ENCODE measurements at places on chromosomes 3 and 15.

GRCh38 chr15:96406701-96407100, 76.2 kb downstream of the NR2F2 start:
- DNase-seq = no peak

- no peak for DNase-seq
These were observed 159.8 kb downstream of the ALCAM start for GRCh38 chr3:105526360-105527111.

GRCh38 chr3:75220932-75221331, 443.2 kb upstream of the FRG2C start:
- no peak for DNase-seq

DNA sequence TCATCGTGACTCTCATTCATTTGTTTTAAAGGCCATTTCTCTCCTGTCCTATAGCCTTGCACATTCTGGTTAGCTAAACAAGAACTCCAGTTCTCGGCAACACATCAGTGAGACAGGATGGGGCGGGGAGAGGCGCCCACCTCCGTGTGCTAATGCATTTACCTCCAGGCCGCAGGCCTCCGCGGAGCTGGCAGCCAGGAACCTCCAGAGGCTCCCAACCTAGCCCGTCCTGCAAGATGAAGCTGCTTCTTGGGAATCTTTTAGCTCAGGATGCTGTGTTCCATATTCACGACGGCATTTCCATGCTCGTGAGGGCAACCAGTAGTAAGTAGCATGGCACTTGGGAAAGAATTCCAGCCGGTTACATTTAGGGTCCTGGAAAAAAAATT, 47.9 kb downstream of the RGMA start:
- no peak for DNase-seq

DNA sequence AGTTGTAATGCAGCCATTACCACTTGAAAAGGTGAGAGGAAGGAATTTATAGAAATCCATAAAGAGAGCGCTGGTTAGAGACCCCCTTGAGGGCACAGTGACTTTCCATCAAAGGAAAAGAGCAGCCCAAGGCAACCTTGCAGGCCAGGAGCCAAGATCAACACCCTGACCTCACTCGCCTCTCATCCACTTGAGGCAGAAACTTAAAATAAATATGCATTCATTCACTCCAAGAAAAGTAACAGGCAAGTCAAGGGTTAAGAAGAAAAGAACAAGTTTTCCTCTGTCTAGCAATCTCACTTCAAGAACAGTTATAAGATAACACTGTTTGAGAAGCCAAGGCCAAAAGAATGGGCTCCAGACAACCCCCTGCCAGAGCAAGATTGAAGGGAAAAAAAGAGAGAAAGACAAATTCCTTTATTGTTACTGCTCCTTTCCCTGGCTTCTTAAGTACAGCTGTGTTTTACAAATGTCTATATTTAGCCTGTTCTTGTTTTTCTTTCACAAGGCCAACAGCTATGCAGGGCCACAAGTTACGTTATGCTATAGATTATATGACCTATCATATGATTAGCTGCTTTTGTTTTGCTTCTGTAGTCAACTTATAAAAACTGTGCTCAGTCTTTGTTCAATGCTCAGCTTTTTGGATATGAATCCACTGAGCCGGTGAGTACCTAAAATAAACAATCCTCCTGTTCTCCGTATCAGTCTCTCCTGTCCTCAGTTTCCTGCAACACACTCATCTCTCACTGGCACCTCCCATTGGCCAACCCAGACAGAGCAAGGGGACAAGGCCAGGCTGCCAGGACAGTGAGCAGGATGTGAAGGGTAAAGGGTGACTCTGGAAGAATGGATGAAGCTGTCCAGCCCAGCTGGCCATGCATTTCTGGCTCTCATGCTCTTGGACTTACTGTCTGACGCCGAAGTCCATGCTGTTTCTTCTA, 15.8 kb upstream of the SSUH2 start:
- DNase-seq = no peak

DNA sequence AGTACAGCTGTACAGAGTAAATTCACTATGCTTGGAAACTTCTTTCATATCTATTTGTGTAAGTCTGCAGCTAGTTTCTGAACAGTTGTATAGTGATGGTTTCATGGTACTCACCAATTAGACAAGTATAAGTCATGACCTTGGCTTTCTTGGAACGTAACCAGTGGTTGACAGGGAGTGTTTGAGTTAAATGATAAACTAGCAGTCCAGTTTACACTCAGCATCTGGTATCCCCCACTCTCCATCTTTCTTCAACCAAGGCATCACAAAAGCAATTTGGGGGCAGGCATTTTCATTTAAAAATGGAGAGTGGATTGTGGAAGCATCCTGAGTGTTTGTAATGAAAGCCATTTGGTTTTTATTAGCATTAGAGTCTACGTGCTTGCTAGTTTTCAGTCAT, 26.0 kb downstream of the MME start:
- no peak for DNase-seq

GRCh38 chr3:135226057-135226456, 431.0 kb downstream of the EPHB1 start:
- no peak for DNase-seq

DNA sequence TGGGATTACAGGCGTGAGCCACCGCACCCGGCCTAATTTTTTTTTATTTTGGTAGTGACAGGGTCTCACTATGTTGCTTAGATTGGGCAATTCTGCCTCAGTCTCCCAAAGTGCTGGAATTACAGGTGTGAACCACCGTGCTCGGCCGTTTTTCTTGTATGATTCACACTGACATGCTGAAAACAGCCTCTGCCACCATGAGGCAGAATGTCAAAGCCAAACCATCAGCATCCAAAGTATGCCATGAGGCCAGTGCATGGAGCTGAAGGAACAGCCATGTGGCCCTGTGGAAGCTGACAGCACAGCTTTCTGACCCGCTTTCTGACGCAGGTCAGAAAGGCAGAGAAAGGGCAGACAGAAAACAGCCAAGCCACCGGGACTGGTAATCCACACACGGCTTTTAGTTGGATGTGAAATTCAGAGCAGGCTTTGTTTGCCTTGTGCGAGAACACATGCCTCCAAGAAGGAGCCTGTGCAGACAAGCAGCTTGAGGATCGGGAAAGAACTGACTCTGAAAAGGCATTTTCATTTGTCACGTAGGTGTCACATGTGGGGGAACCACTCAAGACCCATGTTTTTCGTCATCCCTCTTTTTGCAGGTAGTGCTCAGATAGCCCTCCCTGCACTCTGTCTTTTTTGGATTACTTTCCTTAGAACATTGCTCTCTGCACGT, 25.1 kb downstream of the XYLB start:
- DNase-seq = no peak

- no peak for DNase-seq
These were observed 11.8 kb upstream of the MYO5A start for GRCh38 chr15:52540374-52541012.

DNA sequence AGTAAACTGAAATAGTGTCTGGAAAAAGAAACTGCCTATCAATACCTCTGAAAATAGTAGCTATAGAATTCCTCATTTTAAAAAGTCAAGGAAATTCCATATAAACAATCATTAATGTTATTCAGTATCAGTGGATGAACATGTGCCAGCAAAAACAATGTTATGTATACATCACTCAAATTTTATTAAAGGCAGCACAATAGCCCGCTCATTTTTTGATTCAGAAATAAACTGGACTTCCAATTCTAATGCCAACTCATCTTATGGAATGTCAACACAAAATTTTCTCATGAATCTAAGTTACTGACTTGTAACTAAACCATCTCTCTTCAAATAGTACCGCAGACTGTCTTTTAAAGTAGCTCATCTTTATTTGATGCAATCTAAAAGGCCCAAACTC, 19.0 kb downstream of the THBS1 start:
- DNase-seq = no peak

DNA sequence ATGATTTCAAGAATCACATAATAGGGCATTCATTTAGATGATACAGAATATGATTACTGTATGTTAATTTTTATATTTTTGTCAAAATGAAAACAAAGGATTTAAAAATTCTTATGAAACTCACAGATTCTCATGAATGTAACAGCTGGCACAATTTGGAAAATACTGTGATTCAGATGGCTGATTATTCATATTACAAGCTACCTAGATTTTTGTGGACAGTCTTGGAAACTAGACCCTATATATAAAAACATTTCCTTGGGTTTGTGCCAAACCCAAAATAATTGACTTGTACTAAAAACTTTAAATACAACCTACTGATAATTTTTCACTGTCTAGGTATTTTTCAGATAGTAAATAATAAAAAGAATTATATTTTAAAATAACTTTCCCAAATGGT, 26.2 kb downstream of the ZBED2 start:
- DNase-seq = no peak

- DNase-seq = no peak
These were observed 77.7 kb upstream of the LIMD1 start for GRCh38 chr3:45516829-45517228.

DNA sequence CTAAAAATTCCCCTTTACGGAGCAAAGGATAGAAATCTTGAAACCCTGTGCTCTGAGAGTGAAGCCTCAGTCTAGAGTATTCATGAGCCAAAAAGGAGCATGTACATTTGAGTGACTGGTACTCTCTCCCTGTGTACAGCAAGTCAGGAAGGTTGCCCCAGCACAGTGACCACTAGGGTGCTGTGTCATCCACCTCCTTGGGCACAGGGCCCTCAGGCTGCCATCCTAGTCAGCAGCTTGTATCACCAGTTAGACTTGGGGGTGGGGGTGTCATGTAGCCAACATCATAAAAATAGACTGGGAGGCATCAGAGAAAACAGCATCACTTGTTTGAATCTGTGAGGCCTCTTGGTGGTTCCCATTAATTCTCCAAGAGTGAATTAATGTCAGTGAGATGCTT, 12.0 kb downstream of the NME9 start:
- DNase-seq = no peak

- DNase-seq = no peak
These were observed 81.3 kb downstream of the KCNAB1 start for GRCh38 chr3:156201411-156202405.

DNA sequence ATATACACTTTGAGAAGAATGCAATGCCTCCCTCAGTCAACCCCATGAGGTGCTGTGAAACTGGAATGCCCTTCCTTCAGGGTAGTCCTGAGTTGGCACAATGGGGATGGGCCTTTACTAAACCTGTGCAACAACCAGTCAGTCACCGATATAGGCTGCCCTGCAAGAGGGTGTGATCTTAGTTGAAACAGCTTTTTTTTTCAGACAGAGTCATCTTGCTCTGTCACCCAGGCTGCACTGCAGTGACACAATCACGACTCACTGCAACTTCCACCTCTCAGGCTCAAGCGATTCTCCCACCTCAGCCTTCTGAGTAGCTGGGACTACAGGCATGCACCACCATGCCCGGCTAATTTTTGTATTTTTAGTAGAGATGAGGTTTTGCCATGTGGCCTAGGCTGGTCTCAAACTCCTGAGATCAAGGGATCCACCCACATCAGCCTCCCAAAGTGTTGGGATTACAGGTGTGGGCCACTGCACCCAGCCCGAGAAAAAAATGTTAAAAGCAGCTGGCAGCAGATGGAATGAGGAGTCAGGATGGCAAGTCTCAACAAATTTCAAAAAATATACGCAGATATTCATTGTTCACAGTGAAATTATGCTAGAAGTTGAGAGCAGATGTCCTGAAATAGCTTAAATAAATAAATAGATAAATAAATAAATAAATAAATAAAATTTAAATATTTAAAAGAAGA, 31.8 kb downstream of the MYO5A start:
- no peak for DNase-seq

- DNase-seq = no peak
These were observed 122.4 kb downstream of the FOXP1 start for GRCh38 chr3:71461114-71461513.
